ENCODE measurements at places on chromosomes 5 and 9. TPM values are rescaled to one million over a fixed set of nuclear protein-coding genes. Genes with fewer than 3 reads are reported as not detected.

Gene RFK
- 21.1 TPM for total RNA-seq

DNA sequence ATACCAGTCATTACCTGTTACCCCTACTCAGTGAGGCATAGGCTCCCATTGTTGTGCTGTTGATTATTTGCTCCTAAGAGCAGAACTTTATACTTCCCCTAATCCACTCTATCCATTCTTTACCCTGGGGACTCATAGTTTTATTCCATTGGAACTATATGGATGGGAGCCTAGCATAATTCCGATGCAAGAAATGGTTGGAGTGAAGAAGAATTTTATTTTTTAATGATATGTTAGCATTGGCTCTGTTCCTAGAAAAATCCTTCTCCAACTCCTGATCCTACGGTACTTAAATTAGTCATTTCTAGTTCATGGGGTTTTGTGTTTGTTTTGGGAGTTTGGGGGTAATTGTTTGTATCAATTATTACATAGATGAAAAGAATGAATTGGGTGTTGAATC is 191.5 kb downstream of the GOLPH3 start:
- H3K4me3 ChIP-seq = no peak overlapping the region
- peaks cover 23% of the 10 kb centered on the region for H3K4me1 ChIP-seq

DNA sequence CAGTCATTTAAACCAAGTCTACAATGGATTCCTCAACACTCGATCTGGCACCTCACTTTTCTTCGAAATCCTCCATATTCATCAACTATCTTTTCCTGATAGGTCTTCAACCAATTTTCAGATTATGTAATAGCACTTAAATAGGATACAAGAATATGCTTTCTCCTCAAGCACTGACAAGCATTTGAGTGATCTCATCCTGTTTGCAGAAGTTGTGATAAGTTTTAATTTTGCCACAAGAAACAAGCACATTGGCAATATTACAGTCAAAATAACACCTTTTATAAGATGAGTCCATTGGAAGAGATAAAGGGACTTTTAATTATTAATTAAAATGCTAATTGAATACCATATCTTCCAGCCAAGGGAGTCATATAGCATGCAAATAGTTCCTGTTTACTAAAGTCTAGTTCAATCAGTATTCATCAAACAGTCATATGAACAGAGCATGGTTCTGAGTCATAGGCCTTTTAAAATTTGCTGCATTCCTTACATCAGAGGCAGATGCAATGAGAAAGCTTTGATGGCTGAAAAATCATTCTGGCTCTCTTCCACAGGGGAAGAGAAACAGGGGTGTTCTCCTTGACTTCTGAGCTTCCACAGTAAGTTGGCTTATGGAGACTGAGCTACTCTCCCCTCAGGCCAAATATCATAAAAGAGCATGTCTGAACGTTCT is 32.7 kb upstream of the ZCCHC9 start:
- no peaks in the 10 kb centered on the region for H3K36me3 ChIP-seq
- H3K27me3 ChIP-seq = no peaks in the 10 kb centered on the region
- peak; percentile 86 for DNase-seq
- peaks cover 35% of the 10 kb centered on the region for H3K4me1 ChIP-seq

- no peaks in the 10 kb centered on the region for H3K4me1 ChIP-seq
- DNase-seq = no peak
- H3K27ac ChIP-seq = no peak overlapping the region
Observed at GRCh38 chr9:7011395-7012067, 253.8 kb downstream of the KDM4C start.

DNA sequence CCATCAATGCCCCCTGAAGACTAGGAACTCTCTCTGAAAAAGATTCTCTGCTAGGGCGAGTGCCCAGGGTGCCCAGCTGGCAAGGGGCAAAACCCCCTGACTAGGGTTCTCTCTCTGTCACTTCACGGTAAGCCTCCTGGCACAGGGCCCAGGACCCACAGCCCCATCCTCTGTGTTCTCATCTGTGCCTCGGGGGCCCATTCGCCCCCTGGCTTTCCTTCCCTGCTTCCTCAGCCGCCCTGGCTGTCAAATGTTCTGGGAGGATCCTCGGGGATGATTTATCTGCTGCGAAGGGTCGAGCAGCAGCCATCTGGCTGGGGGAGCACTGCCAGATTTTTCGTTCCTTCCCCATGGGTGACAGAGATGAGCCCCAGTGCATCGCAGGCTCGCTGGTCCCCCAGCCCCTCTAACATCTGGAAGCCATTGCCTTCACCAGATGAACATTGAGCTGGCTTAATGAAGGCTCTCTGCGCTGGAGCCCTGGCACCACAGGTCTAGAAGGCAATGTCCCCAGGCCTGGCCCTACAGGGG is 24.2 kb downstream of the HMCN2 start:
- peaks cover 69% of the 10 kb centered on the region for H3K27me3 ChIP-seq
- no peak overlapping the region for H3K4me3 ChIP-seq
- H3K36me3 ChIP-seq = no peaks in the 10 kb centered on the region
- no peaks in the 10 kb centered on the region for H3K4me1 ChIP-seq
- DNase-seq = no peak

- H3K4me3 ChIP-seq = no peak overlapping the region
- H3K27me3 ChIP-seq = no peaks in the 10 kb centered on the region
- no peak overlapping the region for H3K27ac ChIP-seq
- DNase-seq = no peak
Observed at GRCh38 chr5:69219939-69220338, 14.7 kb upstream of the CDK7 start.

GRCh38 chr9:113653746-113654604 is 190.4 kb downstream of the RGS3 start:
- no peaks in the 10 kb centered on the region for H3K36me3 ChIP-seq
- H3K27me3 ChIP-seq = no peaks in the 10 kb centered on the region
- no peak overlapping the region for H3K27ac ChIP-seq
- peaks cover 72% of the 10 kb centered on the region for H3K4me1 ChIP-seq
- DNase-seq = no peak
- no peak overlapping the region for H3K4me3 ChIP-seq

- no peaks in the 10 kb centered on the region for H3K27me3 ChIP-seq
- DNase-seq = peak; percentile 20
- H3K4me3 ChIP-seq = peak overlapping the region; percentile 28
- H3K27ac ChIP-seq = peak overlapping the region; percentile 69
Observed at GRCh38 chr5:148799737-148800527, 26.5 kb upstream of the ADRB2 start.

GRCh38 chr5:109674596-109674995 is 15.1 kb upstream of the MAN2A1 start:
- no peak for DNase-seq
- H3K36me3 ChIP-seq = no peaks in the 10 kb centered on the region
- H3K4me3 ChIP-seq = no peak overlapping the region

Gene RASGRF2
- total RNA-seq = 0.21 TPM
